ENCODE measurements at places on chromosomes 4 and X.

DNA sequence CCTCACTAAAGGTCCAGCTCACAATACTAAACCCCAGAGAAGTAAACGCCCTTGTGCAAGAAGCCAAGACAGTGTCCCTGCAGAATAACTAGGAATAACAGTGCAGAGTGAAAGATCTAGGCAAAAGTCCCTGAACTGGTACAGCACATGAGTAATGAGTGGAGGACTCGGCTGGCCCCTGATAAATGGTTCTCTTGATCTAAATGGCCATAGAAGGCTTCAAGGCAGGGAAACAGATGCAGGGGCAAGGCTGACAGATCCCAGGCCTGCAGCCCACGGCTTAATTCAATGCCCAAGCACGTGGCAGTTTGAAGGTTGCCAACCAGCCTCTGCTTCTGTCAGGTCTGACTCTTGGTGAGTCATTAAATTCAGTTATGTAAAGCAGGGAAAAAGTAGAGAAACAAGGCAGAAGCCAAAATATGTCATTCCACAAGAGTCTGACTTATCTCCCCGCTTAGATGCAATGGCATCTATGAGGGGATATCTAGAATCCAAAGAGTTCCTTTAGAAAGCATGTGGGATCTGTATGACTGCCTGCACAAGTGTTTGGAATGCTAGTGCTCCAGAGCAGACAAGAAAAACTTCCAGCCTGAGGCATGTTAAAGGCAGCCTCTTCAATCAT, 121.3 kb downstream of the PRDM5 start:
- DNase-seq = no peak

- DNase-seq = no peak
Measured at GRCh38 chr4:85512446-85513205, 37.7 kb downstream of the ARHGAP24 start.

DNA sequence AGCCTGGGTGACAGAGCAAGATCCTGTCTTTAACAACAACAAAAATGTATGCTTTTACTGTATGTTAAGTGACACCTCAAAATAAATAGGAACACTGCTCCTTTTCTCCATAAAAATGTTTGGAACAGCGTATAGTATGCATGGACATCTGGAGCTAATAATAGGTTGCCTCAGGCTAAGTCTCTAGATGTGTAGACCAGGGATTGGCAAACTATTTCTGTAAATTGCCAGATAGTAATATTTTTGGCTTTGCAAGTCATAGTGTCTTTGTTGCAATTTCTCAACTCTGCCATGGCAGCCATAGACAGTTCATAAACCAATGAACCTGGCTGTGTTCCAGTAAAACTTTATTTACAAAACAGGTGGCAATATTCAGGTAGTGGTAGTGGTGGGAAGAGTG, 76.6 kb upstream of the CBLL2 start:
- no peak for DNase-seq

DNA sequence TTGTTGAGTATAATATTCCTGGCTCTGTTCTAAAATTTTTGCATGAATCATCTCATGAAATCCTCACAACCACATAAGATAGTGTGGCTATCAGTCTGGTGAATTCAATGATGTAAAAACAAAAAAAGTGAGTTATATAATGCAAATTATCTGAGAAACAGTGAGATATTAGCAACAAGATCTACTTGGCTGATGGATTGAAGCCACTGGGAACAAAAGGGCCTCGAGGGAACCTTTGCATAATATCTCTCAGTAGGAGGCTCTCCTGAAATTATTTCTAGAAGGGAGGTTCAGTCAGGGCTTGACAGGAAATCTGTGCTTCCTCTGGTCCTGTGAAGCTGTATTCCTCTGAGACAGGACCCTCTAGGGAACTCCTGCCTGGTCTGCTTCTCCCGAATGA, 30.1 kb upstream of the NUP54 start:
- no peak for DNase-seq

- DNase-seq = no peak
Measured at GRCh38 chr4:140697709-140698560, 58.2 kb downstream of the TBC1D9 start.

- no peak for DNase-seq
Measured at GRCh38 chr4:74364256-74364651, 691 bp upstream of the EREG start.

DNA sequence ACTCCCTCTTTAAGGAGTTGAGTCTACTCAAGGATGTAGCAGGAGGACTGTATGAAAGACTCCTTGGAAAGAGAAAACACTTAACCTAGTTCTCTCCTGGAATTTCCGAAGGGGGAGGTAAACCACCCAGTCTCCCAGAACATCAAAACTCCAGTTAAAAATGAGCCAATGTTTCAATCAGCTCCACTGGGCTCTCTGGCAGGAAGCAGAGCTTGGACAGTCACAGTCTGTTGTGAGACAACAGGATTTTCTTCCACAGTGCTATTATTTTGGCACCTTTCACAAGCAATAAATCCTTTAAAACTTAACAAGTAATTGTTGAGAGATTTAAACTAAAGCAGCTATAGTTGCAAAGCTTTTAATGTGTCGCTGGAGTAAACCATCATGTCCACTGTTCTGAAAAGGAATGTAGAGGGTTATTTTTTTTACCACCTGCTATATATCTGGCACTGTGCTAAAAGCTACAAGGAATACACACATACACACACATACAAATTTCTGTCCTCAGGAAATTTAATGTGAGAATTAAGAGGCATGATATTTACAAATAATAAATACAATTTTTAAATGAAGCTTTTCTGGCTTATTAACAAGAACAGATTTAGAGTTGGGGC, 229.2 kb upstream of the INTU start:
- DNase-seq = no peak

GRCh38 chrX:56618323-56618722, 54.9 kb downstream of the UBQLN2 start:
- DNase-seq = no peak
